ENCODE measurements at places on chromosomes 7 and 10.

DNA sequence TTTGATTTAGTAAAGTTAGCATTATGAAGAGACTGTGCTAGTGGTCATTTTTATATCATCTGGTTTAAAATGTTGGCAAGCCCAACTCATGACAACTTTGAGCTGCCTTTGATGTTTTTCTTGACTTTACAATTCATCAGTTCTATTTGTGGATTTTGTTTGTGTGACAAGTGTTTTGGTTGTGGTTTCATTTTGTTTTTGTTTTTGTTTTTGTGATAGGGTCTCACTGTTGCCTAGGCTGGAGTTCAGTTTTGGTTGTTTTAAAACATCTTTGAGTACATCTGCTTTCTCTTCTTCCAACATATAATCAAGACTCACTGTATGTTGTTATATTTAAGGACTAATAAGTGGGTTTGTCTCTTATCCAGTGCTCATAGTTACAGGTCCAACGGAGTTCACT is 17.6 kb upstream of the SFR1 start:
- no peak for DNase-seq

GRCh38 chr7:46616636-46617035 is 695.6 kb upstream of the IGFBP3 start:
- no peak for DNase-seq

GRCh38 chr7:82044497-82045080 is 274.7 kb upstream of the HGF start:
- DNase-seq, result no peak

- DNase-seq, result no peak
Measured at GRCh38 chr10:104255311-104255981, 754 bp downstream of the GSTO1 start.

DNA sequence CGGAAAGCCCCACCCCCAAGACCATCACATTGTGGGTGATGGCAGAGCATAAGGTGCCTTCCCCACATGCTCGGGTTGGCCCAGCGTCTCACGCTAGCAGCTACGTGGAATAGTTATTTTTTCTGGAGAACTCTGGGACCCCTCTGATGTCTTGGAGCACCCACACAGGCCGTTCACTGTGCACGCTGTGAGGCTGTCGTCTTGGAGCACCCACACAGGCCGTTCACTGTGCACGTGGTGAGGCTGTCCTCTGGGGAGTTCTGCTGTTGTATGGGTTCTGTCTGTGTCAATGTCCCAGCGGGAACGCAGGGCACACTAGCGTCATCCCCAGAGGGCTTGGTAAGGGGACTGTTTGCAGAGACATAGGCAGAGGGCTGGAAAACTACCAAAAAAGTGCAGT is 38.8 kb upstream of the FAM20C start:
- no peak for DNase-seq

GRCh38 chr7:135441791-135442190 is 68.1 kb downstream of the CNOT4 start:
- no peak for DNase-seq

GRCh38 chr7:34087892-34088891 is 182.9 kb downstream of the BMPER start:
- no peak for DNase-seq

DNA sequence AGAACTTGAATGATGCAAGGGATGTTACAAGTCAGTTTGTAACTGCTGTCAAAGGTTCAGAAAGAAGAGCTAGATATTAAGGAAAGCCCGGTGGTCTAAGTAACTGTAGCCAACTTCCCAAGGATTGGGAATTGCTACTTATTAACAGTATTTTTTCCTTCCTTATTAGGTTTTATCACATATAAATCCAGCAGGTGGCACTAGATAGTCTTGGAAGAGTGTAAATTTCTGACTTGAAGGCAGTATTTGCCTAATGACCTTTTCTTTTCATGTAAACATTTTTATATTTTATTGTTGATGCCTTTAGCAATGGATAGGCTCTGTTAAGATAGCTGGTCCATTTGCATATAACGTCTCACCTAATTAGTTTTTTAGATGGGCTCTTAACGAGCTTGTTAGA is 51.2 kb downstream of the ANLN start:
- DNase-seq, result no peak

- no peak for DNase-seq
Measured at GRCh38 chr10:30820261-30820991, 190.9 kb upstream of the LYZL2 start.

GRCh38 chr10:72563327-72563932 is 62.4 kb downstream of the MICU1 start:
- DNase-seq, result no peak

- DNase-seq, result no peak
Measured at GRCh38 chr10:86443069-86443468, 76.5 kb upstream of the GRID1 start.

DNA sequence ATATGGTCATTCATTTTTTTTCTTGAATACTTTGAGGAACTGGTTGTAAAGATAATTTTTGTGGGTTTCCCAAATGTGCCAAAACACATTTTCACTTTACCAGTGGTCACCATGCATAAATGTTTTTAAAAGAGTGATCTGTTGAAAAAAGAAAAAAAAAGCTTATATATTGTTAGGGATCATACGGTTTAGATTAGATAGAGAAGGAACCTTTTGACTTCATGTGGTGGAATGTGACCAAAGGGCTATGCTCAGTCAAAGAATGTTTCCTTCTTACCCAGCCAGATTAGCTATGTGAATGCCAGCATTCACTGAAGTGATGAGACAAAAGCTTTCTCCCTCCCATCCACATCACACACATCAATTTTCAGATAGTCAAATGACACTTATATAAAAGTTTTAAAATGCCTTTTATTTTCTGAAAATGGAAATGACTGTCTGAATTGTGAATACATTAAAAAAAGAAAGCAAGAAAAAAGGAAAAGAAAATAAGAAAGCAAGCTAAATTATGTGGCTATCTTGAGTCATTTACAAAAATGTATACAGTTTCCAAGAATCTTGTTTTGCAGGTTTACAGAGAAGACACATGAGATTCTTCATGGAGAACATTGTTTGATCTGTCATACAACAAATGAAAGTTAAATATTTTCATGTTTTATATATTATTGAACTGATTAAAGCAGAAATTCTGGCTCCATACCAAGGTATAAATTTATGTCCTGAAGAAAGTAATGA is 8.6 kb upstream of the CPED1 start:
- no peak for DNase-seq

DNA sequence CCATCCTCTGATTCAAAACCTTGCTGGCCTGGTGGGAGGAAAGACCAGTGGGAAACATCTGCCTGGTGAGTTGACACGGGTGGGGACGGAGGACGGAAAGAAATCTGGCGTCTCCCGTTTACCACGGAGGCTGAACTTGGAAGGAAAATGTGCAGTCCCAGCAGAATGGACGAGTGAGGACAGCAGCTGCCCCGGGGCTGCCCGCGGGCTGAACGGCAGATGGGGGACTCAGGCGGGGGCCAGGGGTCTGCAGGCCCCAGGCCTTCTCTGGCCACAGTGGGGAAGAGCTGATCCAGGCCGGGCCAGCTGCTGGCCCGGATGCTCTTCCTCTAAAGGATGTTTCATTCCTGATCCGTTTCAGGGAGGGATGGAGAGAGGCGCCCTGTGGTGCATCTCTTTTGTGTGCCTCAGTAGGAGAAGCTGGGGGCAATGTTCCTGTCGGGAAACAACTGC is 147.5 kb upstream of the CHST15 start:
- DNase-seq, result no peak

DNA sequence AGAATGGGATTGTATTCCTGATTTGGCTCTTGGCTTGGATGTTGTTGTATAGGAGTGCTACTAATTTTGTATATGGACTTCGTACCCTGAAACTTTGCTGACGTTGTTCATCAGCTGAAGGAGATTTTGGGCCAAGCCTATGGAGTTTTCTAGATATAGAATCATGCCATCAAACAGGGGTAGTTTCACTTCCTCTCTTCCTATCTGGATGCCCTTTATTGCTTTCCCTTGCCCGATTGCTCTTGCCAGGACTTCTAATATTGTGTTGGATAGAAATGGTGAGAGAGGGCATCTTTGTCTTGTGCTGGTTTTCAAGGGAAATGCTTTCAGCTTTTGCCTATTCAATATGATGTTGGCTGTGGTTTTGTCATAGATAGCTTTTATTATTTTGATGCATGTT is 92.3 kb downstream of the CCDC7 start:
- DNase-seq, result no peak
